ENCODE measurements at places on chromosomes 3 and 15.

DNA sequence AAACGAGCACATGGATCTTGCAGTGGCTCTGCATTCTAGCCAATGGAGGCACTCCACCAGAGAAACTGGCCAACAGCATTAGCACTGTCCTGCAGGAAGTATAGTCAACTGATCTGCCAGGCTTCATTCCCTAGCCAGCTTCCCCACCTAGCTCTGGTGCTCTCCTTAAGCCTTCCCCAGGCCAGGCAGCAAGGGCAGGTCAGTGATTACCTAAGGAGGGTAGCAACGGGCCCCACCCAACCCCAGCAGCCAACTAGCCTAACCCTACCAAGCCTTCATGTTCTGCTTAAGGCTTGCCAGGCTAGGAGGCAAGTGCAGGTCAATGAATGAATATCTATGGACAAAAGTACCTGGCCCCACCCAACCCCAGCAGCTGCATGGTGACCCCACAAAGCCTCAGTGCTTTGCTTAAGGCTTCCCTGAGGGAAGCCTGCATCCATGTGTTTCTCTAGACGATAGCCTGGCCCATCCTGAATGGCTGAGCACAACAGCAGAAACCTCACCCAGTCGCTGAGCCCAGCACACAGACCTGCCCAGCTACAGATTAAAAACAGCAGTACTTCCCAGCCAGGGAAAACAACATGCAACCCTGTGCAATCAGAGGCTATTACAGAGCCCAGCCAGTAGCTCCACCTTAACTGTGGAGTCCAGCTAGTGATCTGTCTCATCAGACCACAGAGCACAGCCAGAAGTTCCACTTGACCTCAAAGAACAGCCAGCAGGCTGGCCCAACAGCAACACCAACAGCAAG lies 28.5 kb downstream of the THBS1 start:
- no peak for DNase-seq

DNA sequence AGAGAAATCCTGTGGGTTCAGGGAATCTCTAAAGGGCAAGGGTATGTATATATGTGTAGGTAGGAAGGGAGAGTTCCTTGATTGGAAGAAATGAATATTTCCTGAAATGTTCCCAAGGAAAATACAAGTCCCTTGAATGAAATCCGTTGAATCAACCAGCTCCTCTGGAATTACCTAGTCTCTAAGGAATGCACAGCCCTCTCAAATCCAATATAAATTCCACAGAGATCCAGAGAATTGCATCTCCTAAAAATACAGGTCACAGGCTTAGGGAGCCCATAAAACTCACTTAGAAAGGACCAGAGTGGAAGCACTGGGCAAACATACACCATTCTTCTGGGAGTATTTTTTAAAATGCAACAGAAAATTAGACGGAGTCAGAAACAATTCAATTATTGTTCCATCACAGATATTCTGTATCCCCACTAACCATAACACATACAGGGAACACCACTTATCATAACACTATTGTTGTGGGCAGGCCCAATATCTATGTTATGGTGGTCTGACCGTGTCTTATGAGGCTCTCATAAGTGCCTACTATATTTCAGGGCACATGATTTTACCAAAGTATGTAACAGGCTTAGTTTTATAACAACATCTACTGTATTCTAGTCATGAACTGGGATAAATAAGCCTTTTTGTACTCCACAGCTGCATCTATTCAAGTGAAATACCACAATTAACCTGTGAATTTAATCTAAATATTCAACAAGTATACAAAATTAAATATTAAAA lies 43.7 kb downstream of the IGSF11 start:
- no peak for DNase-seq

- no peak for DNase-seq
Observed at GRCh38 chr3:173553635-173554280, 156.2 kb downstream of the NLGN1 start.

GRCh38 chr3:133384331-133385027 lies 15.4 kb upstream of the BFSP2 start:
- peak; percentile 71 for DNase-seq
